CD4-positive, alpha-beta T cell treated with Interleukin-1 beta for 1 hour (primary cell): ENCODE measurements at places on chromosomes 6 and 20.

DNA sequence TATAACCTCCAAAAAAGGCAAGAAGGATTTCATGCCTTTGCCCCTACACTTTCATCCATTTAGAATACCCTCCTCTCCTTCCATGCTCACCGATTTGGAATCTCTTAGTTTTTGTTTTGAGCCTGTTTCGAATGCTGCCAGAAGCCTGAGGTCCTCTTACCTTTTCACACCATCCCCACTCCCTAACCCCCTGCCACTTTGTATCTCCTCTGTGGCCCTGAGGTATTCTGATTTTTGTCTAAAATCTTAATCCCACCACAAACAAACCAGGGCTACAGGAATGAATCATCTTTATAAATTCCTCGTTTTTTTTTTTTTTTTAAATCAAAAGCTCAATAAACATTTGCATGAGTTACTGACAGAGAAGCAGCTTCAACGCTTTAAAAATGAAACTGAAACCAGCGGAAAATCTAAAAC is 1.6 kb upstream of the RPS12 start:
- DNase-seq, result no peak

GRCh38 chr6:105120570-105120969 is 59.2 kb downstream of the POPDC3 start:
- no peak for DNase-seq

- DNase-seq, result no peak
Observed at GRCh38 chr6:36346486-36347273, 10.0 kb upstream of the BNIP5 start.

DNA sequence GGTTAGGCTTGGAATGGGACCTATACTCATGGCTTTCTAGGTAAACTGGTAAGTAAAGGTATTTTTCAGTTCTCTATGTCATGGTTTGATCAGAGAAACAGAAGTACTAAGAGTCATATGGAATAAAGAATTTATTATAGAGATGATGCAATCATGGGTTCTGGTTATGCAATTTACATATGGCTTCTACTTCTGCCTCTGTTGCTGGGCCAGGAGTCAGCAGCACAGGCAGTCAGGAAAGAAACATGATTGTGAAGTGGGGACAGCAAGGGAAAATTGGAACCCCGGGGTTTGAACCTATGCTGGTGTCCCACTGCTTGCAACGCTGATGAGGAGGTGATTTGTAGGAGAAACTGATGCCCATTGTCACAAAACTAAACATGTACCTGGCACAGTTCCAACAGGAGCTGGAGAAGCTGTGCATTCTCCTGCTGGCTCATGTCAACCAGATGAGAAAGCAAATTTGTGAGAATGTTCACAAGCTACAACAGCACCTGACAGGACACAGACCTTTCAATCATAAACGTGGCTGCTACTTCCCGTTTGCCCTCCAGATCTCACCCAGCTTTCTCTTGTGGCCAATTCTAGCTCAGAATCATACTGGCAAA is 887.1 kb downstream of the TFAP2A start:
- DNase-seq, result no peak

GRCh38 chr6:15276036-15276985 is 30.4 kb downstream of the JARID2 start:
- no peak for DNase-seq

GRCh38 chr6:106974336-106974998 is at the start of gene CD24:
TSS of gene CD24 (minus strand) at chr6:106974729. CDS start at chr6:106974646, 83 bp downstream.
- no peak for DNase-seq

DNA sequence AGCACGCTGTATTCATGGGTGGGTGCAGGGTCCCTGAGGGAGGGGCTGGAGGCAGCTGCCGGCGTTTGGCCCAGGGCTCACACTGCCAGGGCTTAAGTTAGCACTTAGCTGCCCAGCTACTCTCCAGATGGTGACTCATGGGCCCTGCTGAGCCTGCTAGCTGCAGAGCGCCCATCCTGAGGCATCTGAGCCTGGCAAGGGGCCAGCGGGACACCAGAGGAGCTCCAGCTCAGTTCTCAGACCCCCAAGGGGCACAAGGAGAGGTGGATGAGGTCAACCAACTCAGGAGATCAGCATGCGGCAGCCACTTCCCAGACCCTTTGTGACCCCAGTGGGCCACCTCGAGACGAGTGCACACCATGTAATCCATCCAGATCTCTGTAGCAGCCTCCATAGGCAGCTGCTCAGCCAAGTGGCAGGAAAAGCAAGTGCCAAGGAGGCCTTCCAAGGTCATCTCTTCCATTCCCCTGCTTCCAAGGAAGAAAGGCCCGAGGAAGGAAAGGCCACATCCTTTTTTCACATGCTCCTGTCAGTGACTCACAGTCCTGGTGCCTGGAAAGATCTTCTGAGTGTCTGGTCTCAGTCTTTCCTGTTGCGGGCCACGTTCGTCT is 35.3 kb downstream of the FOXP4 start:
- DNase-seq, result no peak

GRCh38 chr20:48623176-48623905 is 204.5 kb downstream of the PREX1 start:
- no peak for DNase-seq

DNA sequence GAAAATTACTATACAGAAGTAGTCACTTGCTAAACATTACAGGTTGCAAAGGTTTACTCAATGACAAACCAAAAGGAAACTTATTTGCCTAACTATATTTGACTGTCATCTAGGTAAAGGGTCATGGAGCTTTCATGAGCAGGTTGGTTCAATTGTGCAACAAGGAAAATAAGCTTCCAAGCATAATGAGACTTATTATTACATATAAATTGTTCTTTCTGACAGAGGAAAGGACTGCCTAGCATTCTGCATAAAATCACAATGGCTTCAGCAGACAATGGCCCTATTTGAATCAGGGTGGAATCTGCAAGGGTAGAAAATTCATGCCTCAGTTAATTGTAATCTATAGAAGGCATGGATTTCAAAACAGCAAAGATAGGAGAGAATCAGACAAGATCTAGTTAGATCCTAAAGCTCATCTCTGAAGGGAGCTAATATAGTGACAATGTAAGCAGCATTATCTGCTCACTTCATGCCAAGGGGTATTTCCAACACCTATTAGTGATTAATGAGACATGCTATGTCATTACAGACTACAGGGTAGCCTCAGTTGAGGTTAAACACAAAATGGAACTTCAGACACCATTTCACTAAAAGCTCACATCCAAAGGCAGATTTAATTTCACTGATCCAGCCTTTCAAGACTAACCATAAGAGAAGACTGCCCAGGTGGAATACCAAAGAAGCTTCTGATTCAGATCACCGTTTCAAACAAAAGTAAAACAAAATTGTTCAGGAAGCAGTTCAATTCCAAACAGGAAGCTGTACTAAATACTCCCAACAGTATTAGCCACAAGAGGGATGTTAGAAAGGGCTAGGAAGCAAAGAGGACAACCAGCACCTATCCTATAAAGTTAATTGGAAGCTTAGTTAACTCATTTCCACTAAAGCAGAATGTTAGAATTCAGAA is 8.5 kb downstream of the STAU1 start:
- DNase-seq, result no peak

DNA sequence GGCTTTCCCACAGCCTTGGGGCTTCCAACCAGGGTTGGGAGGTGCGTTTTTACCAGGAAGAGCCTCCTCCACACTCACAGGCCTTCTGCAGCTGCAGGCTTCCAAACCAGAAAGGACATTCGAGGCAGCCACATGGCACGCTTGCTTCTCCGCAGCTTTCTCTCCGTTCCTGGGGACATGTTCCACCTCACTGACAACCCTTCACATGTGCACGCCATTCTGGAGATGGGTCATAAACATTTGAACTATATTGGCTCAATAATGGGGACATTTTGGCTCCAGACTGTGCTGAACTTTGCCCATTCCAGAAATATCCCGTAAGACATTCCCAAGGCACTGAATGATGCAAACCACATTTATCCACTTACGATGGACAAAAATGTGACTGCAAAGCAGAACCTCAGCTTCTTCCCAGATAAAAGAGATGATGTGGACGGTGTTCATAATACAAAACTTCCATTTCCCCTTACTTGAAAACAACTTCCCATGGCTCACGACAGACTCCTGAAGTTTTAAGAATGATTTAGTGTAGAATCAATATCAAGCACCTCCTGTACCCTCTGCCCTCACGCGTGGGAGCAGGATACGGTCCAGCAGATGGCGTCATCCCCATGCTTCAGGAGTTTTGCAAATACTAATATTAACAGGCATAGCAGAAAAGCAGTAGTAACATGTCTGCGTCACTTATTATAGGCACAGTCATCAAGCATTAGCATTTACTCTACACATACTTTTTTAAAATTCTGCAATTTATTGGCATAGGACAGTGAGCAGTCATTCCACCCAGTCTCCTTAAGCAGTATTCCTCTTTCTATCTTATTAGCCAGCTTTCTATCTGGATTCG is 25.4 kb upstream of the FOXF2 start:
- DNase-seq, result no peak

DNA sequence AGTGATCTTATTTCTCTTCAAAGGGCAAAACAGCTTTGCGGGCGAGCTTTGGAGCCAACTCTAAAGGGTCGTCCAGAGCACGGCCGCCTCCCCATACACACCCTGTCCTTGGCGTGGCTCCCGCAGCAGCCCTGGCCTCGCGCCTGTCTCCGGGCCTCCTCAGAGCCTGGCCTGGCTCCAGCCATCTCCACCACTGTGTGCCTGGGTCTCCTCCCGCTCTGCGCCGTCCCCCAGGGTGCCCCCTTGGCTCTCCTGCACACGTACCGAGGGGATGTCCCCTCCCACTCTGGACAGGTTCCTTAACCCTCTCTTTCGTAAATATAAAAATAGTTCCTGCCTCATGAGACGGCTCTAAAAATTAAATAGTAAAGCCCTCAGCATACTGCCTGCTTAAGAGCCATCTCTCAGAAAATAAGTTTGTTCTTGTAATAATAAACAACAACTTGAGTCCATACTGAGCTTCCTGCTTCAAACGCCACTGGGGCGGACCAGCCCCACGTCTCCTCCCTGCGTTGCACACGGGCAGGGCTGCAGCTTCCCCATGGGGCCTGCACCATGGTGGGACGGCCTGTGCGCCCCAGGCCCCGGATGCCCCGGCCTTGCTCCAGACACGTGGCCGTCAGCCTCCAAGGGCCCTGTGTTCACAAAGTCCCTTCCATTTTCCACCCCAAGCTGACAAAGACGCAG is 226.2 kb downstream of the TTLL2 start:
- no peak for DNase-seq

- DNase-seq, result no peak
Observed at GRCh38 chr20:38021087-38021772, 12.0 kb downstream of the TTI1 start.

- no peak for DNase-seq
Observed at GRCh38 chr6:94894300-94894699, 683.0 kb upstream of the MANEA start.

DNA sequence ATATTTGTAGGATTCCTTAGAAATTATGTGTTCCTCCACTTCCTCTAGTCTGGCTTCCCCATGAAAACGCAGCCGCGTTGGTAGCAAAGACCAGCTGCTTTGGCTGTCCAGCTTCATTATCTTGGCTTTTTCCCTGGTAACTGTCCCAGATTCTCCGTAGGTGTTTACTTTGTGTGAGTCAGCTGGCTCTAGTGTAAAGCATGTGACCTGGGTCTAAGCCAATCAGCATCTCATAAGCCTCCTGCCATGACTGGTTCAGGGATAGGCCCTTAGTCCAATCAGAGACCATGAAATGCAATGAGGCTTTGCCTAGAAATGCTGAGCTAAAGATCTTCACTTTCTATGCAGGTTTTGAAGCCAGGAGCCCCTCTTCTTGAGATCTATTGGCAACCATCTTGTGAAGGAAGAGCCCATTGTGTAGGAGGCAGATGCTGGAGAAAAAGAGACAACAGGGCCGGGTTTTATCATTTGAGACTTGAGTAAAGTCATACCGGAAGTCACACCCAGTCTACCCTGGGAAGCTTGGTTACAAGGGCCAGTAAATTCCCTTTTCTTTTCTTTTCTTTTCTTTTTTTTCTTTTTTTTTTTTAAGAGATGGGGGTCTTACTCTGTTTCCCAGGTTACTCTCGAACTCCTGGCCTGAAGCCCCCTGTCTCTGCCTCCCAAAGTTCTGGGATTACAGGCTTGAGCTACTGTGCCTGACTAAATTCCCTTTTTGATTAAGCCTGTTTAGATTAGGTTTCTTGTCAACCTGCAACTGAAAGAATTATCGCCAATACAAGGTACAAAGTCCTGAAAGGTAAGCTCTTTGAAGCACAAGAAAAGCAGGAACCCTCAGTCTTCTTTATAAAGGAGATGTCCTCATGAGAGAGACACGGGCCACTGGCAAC is 256.5 kb upstream of the RREB1 start:
- DNase-seq, result no peak

- DNase-seq, result no peak
Observed at GRCh38 chr6:34969662-34970265, 80.7 kb downstream of the ANKS1A start.

GRCh38 chr20:38617011-38617829 is 15.6 kb downstream of the ARHGAP40 start:
- no peak for DNase-seq

DNA sequence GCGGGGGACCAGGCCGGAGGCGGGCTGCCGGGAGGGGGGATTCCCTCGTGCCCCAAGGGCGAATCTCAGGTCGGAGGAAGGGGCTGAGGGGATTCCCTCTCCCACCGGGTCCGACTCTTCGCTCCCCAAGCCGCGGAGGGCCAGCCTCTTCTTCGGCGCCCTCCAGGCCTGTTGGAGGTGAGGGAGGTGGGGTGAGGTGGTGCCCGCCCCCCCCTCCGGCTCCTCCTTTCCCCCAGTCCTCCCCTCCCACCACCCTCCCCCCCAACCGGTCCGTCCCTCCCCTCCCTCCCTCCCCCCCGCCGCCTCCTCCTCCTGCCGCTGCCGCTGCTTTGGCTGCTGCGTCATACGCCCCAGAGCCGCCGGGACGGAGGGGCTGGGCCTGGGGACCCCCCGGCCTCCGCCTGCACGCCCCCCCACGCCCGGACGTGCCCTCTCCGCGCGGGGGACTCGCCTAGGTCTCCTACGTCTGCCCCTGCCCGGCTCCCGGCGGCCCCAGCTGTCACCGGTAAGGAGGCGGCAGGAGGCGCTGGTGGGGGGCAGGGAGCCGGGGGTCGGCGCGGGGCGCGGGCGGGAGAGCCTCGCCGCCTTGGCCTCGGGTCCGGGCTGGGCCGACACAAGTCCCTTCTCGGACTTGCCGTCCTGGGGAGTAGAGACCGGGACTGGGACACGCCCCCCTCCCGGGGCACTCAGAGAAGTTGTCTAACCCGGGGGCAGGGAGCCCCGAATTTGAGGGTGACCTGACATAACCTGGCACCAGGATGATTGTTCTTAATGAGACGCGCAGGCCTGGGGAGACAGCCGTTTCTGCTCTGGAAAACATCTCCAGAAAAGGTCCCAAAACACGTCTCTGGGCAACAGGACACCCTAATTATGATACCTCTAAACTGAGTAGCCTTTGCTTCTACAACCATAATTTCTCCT is at the start of gene PHF1:
TSS of gene PHF1 (plus strand) at position 304 of the 921 bp plus-strand sequence. CDS start 1,250 bp downstream, outside the sequence.
- DNase-seq, result no peak

DNA sequence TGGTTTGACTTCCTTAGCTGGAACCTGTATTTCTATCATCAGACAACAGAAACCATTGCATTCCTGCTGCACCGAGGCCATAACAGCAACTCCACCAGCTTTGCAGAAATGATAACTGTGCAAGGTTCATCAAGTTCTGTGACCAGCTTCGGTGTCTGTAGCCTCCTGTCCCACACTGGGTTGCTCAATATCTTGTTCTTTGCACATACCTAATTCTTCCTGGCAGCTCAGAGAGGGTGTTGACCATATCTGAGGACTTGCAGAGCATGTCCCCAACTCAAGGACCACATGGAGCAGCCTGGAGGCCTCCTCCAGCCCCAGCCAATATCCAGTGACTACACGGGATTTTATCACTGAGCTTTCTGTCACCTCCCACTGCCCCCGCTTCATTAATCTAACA is 59.3 kb upstream of the SCAF8 start:
- DNase-seq, result no peak
